ENCODE measurements at places on chromosomes 7 and 10.

DNA sequence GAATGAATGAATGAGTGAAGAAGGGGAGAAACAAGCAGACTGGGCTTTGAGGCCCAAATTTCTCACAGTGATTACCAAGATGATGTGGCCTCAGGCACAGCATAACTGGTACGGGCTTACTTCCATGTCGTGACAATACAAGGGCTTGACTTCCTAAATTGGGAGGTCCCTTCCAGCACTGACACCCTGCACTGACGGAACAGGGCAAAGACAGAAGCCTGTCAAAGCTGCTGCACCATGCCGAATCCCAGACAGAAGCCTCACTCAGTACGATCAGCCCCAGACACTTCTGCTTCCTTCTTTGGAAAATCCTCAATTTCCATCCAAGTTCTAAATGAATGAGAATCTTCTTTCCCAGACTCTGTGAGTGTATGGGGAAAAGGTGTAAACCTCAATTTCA lies 51.9 kb downstream of the GNA12 start:
- no peak for DNase-seq

GRCh38 chr7:73738220-73738611 lies 386 bp downstream of the ABHD11 start:
- no peak for DNase-seq

- peak; percentile 25 for DNase-seq
These were observed 4.8 kb upstream of the RAPGEF5 start for GRCh38 chr7:22361795-22362194.

- no peak for DNase-seq
These were observed 1199.2 kb downstream of the SORCS3 start for GRCh38 chr10:105840288-105840770.

- DNase-seq = no peak
These were observed 22.6 kb upstream of the SLF2 start for GRCh38 chr10:100890141-100890672.

DNA sequence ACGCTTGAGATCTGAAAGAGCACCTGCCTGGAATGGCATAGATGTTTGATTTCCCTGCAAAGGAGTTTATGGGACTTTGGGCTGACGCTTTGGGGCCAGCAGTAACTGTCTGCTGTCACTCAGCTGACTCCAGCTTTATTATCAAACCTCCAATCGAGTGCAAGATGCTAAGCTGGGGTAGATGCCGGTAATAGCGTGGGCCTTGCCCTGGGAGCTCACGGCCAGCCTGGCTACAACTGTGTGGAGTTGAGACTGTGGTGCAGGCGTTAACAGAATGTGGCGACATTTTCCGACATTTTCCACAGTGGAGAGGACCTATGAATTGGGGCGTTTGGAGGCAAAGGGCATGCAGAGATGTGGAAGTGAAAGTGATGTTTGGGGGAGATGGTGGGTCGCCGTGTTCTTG lies 1.3 kb downstream of the CHST12 start:
- no peak for DNase-seq

DNA sequence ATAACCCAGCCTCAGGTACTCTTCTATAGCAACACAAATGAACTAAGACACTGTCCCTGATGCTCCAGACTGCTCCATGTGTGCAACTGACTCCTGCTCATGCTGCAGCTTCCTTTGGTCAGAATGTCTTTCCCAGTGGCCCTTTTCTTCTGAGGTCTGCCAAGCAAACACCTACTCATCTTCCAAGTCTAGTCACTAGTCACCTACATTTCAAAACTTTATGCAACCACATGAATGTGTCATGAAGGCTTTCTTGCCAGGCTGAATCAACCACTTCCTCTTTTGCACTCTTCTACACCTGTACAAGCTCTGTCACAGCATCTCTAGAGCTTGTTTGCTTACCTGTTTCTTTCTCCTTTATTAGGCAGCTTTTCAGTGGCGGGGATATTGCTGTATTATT lies 75.8 kb downstream of the LSMEM1 start:
- DNase-seq = no peak

GRCh38 chr10:124538706-124539105 lies 77.1 kb downstream of the LHPP start:
- DNase-seq = no peak

DNA sequence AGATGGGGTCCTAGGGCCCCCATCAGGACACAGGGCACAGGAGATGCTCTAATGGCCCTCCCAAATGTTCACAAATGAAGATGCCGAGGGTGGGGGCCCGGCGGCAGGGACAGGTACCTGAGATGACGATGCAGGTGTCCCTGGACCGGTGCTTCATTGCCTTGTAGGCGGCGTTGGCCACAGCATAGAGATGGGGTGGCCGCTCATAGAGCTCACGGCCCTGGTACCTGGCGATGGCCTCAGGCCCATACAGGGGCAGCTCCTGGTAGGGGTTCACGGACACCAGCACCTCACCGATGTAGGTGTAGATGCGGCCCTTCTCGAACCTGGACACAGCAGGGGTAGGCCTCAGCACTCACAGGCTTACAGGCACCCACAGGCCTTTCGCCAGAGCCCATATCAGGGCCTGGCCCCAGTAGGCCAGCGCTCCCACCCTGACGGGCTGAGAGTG lies 2.0 kb downstream of the MYO1G start:
- no peak for DNase-seq

GRCh38 chr10:31704195-31704594 lies 224.4 kb downstream of the ARHGAP12 start:
- no peak for DNase-seq

- DNase-seq = peak; percentile 80
These were observed 85.2 kb downstream of the HGF start for GRCh38 chr7:81684514-81685269.

DNA sequence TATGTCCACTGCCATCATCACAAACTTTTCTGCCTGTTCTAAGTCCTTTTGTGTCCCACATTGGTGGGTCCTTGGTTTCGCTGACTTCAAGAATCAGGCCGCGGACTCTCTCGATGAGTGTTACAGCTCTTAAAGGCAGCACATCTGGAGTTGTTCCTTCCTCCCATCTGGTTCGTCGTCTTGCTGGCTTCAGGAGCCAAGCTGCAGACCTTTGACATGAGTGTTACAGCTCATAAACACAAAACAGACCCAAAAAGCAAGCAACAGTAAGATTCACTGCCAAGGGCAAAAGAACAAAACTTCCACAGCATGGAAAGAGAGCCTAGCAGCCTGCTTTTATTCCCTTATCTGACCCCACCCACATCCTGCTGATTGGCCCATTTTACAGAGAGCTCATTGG lies 30.2 kb downstream of the ASNS start:
- no peak for DNase-seq

- DNase-seq = no peak
These were observed 38.6 kb upstream of the CNPY1 start for GRCh38 chr7:155584763-155585531.

GRCh38 chr7:75869776-75870379 lies 9.0 kb upstream of the RHBDD2 start:
- DNase-seq = no peak

DNA sequence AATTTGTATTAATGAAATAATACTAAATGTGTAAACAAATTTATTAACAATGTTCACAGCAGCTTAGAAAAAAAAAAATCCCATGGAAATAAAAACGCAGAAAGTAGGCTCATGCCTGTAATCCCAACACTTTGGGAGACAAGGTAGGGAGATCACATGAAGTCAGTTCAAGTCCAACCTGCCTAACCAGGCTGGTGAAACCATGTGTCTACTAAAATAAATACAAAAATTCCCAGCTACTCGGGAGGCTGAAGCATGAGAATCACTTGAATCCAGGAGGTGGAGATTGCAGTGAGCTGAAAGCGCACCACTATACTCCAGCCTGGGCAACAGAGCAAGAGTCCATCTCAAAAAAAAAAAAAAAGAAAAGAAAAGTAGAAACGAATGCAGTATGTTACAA lies 36.2 kb downstream of the LARP4B start:
- no peak for DNase-seq

DNA sequence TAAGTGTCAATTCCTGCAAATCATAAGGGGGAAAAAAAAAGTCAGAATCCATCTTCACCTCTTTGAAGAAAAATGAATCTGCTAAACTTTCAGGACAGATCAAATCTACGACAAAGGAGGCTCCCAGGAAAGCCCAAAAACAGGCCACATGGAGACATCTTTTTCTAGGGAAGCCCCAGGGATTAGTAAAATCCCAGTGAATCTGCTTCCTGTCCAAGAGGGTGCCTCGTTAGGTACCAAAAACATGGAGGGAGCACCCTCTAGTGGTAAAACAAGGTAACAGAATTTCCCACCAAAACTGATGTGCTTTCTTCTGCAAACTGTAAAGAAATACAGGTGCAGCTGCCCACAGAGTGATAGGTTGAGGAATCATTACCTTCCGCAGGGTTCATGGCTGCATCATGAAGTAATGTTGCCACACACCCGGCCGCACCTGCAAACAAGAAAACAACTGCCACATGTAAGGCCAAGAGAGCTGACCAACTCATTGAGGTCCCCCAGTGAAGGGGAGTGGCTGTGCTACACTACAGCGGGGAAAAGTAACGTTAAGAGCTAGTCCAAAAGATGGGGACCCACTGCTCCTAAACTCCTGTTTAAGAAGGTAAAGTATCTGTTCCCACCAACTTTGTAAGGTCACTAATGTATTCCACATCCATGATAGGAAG lies 7.9 kb downstream of the SLC25A28 start:
- peak; percentile 16 for DNase-seq

- DNase-seq = no peak
These were observed 13.9 kb downstream of the ZNF438 start for GRCh38 chr10:31017534-31018355.

GRCh38 chr7:106964466-106964865 lies 80.0 kb upstream of the PRKAR2B start:
- DNase-seq = no peak

- no peak for DNase-seq
These were observed 6.6 kb upstream of the MOGAT3 start for GRCh38 chr7:101207459-101207858.

- DNase-seq = no peak
These were observed 63.7 kb downstream of the PWWP2B start for GRCh38 chr10:132460691-132461090.

DNA sequence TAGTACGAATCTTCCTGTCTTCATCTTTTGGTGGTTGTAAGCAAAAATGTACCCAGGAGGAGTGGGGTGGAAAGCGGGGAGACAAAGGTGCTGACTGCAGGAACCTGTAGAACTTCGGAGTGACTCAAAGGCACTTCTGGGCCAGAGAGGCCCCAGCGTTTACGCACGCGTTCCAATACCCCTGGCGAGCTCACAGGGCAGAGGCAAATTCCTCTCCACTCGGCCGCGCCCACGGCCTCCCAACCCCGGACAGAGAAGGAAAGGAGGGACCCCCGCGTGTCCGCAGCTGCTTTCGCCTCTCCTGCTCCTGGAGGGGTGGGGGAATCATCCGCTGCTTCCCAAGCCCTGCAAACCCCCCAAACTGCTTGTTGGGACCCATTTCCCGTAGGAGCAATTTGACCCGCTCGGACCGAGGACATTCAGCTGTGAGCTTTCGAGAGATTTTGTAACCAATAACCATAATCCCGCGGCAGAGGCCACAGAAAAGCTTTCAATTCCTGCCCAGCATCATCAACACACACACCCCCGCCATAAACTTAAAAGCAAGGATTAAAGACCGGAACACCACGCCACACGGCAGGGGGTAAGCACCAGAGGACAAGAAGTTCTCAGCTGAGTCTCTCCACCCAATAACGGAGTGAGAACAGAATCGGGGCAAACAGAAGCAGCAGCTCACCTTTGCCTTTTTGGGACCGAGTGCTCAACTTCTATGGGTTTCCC lies 2.3 kb downstream of the IGF2BP3 start:
- DNase-seq = no peak

DNA sequence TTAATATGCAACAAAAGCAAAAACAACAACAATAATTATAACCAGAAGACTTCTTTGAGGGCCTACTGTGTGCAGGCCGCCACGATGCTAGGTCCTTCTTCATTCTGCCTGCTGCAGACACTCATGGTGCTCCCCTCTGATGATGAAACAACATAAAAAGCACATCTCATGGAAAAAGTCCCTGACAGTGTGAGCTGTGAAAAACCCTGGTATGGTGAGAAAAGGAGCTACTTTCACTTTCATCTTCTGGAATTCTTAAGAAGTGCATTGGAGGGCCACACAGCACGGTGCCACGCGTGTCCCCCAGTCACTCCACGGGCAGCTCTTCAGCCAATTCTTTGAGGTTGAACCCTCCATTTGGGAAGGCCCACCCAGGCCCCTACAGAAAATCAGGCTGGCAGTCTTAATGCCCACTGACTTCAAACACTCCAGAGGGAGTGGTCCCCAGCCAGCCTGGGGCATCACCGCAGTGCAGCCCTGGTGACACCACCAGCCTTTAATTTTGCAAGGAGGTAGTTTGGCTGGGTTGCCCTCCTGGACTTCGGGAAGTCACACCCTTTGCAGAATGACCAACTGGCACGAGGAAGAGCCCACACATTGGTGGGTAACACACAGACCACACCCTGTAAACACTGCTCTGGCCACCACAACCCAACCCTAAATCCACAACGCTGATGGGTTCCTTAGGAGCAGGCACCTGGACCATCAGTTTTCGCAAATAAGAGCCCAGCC lies 7.7 kb downstream of the KCNMA1 start:
- no peak for DNase-seq

GRCh38 chr7:2649139-2649838 lies 17.5 kb downstream of the TTYH3 start:
- no peak for DNase-seq

GRCh38 chr7:47945261-47946015 lies 2.8 kb downstream of the PKD1L1 start:
- peak; percentile 11 for DNase-seq

Data from NCI-H2107 (cell line).